Thoracic aorta (tissue), 2 donors: ENCODE measurements at places on chromosomes 1 and 21. TPM values are rescaled to one million over a fixed set of nuclear protein-coding genes. Genes with fewer than 3 reads are reported as not detected.

C1QA gene
- 501 TPM for total RNA-seq

SHISA4 gene
- total RNA-seq, result 38.9 TPM

REN gene
- not detected for total RNA-seq

CD34 gene
- 67.8 TPM for total RNA-seq

OR2M3 gene
- total RNA-seq, result not detected

ABCG1 gene
- total RNA-seq, result 15.6 TPM

ITLN1 gene
- 0.56 TPM for total RNA-seq

C1QTNF12 gene
- total RNA-seq, result 2.9 TPM

CGN gene
- not detected for total RNA-seq

AMIGO1 gene
- total RNA-seq, result 16.0 TPM

- H3K4me1 ChIP-seq, result peaks cover 6% of the 10 kb centered on the region
- no peak overlapping the region for H3K27ac ChIP-seq
- H3K27me3 ChIP-seq, result no peaks in the 10 kb centered on the region
- H3K36me3 ChIP-seq, result no peaks in the 10 kb centered on the region
- H3K4me3 ChIP-seq, result no peak overlapping the region
Observed at GRCh38 chr1:152000964-152001630, 7.4 kb upstream of the S100A10 start.

- H3K27me3 ChIP-seq, result no peaks in the 10 kb centered on the region
- no peak for DNase-seq
- peaks cover 17% of the 10 kb centered on the region for H3K4me1 ChIP-seq
- H3K4me3 ChIP-seq, result no peak overlapping the region
Observed at GRCh38 chr1:3405974-3406867, 48.2 kb upstream of the ARHGEF16 start.

- H3K4me1 ChIP-seq, result no peaks in the 10 kb centered on the region
- no peaks in the 10 kb centered on the region for H3K36me3 ChIP-seq
- H3K27me3 ChIP-seq, result no peaks in the 10 kb centered on the region
- no peak overlapping the region for H3K4me3 ChIP-seq
Observed at GRCh38 chr1:162151900-162152829, 82.7 kb downstream of the NOS1AP start.

DNA sequence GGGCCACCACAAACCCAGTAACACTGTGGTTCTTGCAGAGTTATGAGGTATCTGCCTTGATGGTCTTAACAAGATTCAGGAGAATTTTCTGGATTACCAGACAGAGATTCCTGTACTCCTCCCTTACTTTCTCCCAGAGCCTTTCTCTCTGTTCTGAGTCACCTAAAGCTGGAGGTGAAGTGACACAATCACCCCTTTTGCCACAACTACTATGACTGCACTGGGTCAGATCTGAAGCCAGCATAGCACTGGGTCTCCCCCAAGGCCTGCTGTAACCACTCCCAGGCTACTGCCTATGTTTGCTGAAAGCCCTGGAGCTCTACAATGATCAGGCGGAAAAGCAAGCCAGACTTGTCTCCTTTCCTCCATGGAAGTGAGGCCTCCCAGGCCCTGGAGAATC, 156.7 kb upstream of the NEGR1 start:
- H3K4me1 ChIP-seq, result no peaks in the 10 kb centered on the region
- H3K27me3 ChIP-seq, result no peaks in the 10 kb centered on the region
- no peak overlapping the region for H3K4me3 ChIP-seq
- H3K36me3 ChIP-seq, result no peaks in the 10 kb centered on the region
- H3K27ac ChIP-seq, result no peak overlapping the region

GRCh38 chr1:104991702-104992101, 1242.0 kb downstream of the AMY1C start:
- no peak for DNase-seq
- no peak overlapping the region for H3K4me3 ChIP-seq
- H3K36me3 ChIP-seq, result no peaks in the 10 kb centered on the region

GRCh38 chr1:95176861-95177260, 57.1 kb upstream of the RWDD3 start:
- H3K27ac ChIP-seq, result no peak overlapping the region
- no peak for DNase-seq
- H3K4me1 ChIP-seq, result peaks cover 19% of the 10 kb centered on the region
- H3K36me3 ChIP-seq, result no peaks in the 10 kb centered on the region
- H3K4me3 ChIP-seq, result no peak overlapping the region

DNA sequence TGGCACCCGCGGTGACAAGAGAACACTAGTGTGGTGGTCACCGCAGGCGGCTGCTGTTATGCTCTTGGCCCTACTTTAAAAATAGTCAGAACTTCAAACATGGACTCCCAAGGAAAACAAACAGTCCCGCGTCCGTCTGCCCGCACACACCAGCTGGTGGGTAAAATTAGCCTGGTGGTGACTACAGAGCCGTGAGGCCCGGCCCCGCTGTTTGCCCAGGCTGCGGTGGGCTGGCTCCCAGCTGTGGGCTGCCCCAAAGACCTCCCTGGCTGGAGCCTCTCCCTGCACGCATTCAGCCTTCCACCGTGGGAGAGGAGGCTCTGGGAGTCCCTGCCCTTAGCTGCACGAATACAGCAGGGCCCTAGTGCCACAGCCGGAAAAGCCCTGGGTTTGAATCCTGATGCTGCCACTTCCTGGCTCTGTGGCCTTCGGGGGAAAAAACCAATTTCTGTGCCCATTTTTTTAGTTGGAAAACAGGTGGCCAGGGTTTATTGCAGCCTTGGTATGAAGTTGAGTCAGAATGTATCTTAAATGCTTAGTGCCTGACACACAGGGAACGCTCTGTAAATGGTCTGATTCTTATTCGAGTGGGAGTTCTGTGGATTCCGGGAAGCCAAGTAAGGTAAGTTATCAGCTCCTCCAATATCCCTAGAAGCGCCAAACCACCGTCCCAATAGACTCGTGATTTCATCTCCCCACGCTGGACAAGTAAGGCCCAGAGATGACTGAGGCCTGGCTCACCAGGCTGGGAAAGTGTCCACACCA, 58.2 kb downstream of the ALPL start:
- H3K27me3 ChIP-seq, result no peaks in the 10 kb centered on the region
- no peak overlapping the region for H3K27ac ChIP-seq
- H3K4me1 ChIP-seq, result no peaks in the 10 kb centered on the region
- no peak overlapping the region for H3K4me3 ChIP-seq

- no peaks in the 10 kb centered on the region for H3K36me3 ChIP-seq
- no peak overlapping the region for H3K4me3 ChIP-seq
- H3K27me3 ChIP-seq, result no peaks in the 10 kb centered on the region
- DNase-seq, result no peak
- H3K4me1 ChIP-seq, result no peaks in the 10 kb centered on the region
Observed at GRCh38 chr1:168529518-168529917, 14.3 kb downstream of the XCL2 start.

- H3K4me1 ChIP-seq, result peaks cover 16% of the 10 kb centered on the region
- no peak for DNase-seq
- H3K27me3 ChIP-seq, result no peaks in the 10 kb centered on the region
- H3K27ac ChIP-seq, result no peak overlapping the region
Observed at GRCh38 chr1:202645097-202645476, 65.2 kb downstream of the SYT2 start.

GRCh38 chr1:48581270-48581669, 109.3 kb upstream of the SPATA6 start:
- no peaks in the 10 kb centered on the region for H3K27me3 ChIP-seq
- no peaks in the 10 kb centered on the region for H3K36me3 ChIP-seq
- no peak overlapping the region for H3K4me3 ChIP-seq
- DNase-seq, result no peak
- H3K4me1 ChIP-seq, result no peaks in the 10 kb centered on the region

DNA sequence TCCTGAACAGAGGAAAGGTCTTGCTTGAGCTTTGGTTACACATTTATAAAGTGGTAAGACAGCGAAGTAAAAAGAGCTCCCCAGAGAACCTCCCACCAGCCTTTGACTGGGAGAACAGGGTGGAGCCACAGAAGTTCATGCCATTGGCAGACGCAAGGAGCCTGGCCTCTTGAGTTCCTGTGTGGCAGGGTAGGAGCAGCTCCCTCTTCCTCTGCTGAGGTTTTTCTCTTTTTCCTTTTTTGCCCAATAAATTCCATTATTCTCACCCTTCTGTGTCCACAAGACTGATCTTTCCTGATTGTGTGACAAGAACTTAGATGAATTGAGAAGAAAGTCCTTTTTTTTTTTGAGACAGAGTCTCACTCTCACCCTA, 4.3 kb downstream of the THEM4 start:
- no peak overlapping the region for H3K4me3 ChIP-seq
- H3K27ac ChIP-seq, result no peak overlapping the region
- no peaks in the 10 kb centered on the region for H3K27me3 ChIP-seq
- DNase-seq, result no peak

- H3K27me3 ChIP-seq, result no peaks in the 10 kb centered on the region
- H3K36me3 ChIP-seq, result no peaks in the 10 kb centered on the region
- peaks cover 5% of the 10 kb centered on the region for H3K4me1 ChIP-seq
- no peak overlapping the region for H3K4me3 ChIP-seq
Observed at GRCh38 chr1:202105571-202106339, 17.0 kb upstream of the GPR37L1 start.

DNA sequence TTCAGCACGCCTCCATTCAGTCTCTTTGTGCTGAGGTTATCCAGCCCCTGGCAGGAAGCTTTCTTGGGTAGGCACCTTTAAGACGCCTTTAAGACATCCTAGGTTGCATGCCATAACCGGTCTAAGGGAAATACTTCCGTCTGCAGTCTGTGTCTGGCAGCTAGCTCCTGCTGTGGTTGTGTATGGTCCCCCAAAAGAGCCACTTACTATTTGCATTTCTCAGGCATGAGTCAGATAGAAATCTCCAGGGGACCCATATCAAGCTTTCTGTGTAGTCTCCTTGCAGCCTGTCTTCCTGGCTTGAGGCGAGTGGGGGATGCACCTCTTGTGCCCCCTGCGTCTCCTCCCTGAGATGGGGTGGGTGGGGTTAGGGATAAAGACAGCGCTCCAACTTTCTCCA, 10.0 kb upstream of the RYR2 start:
- peak overlapping the region; percentile 61 for H3K4me3 ChIP-seq
- no peak for DNase-seq
- no peaks in the 10 kb centered on the region for H3K27me3 ChIP-seq
- no peaks in the 10 kb centered on the region for H3K36me3 ChIP-seq

DNA sequence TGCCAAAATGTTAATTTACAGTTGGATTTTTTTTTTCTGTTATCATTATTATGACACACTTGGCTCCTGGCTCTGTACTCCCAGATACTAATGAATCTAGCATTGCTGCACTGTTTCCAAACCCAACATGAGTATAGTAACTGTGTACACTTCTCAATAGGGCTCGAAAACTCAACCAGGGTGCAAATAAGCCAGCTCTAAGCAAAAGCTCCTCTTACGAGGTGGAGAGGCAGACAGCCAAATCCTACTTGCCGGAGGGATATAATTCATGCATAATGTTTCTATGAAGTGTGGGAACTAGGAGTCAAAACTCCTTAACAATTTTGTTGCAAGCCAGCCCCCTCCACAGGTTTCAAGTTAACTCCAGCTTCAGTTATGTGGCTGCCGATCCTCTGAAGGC, 510.4 kb upstream of the ZP4 start:
- DNase-seq, result no peak
- no peaks in the 10 kb centered on the region for H3K27me3 ChIP-seq
- no peaks in the 10 kb centered on the region for H3K36me3 ChIP-seq
- H3K4me1 ChIP-seq, result no peaks in the 10 kb centered on the region
- H3K27ac ChIP-seq, result no peak overlapping the region

GRCh38 chr1:169692756-169693460, 18.5 kb downstream of the SELL start:
- no peak overlapping the region for H3K4me3 ChIP-seq
- H3K4me1 ChIP-seq, result peaks cover 3% of the 10 kb centered on the region
- no peaks in the 10 kb centered on the region for H3K27me3 ChIP-seq
- H3K27ac ChIP-seq, result no peak overlapping the region

DNA sequence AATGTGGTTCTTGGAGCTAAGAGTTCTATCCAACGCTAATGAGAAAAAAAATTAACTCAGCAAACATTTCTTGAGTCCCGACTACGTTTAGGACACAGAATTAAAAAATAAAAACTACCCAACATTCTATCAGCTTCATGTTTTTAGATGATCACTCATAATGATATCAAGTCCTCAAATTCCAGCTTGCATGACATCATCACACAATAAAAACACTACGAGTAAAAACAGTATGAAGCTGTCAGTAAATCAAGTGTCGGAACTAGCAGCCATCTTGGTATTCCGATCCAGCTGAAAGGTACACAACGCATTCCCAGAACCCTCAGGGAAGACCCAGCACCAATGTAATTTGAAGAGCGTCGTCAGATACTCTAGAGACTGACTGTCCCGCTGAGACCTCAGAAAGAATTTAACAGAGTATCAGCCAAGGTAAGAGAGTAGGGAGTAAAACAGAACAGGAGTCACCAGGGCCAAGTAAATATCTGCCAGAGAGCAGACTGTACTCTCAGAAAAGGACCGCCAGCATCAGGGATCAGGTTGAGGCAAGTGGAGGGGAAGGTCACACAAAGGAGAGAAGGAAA, 57.0 kb downstream of the NRIP1 start:
- H3K4me3 ChIP-seq, result no peak overlapping the region
- DNase-seq, result no peak
- H3K27me3 ChIP-seq, result no peaks in the 10 kb centered on the region
- peaks cover 10% of the 10 kb centered on the region for H3K4me1 ChIP-seq

DNA sequence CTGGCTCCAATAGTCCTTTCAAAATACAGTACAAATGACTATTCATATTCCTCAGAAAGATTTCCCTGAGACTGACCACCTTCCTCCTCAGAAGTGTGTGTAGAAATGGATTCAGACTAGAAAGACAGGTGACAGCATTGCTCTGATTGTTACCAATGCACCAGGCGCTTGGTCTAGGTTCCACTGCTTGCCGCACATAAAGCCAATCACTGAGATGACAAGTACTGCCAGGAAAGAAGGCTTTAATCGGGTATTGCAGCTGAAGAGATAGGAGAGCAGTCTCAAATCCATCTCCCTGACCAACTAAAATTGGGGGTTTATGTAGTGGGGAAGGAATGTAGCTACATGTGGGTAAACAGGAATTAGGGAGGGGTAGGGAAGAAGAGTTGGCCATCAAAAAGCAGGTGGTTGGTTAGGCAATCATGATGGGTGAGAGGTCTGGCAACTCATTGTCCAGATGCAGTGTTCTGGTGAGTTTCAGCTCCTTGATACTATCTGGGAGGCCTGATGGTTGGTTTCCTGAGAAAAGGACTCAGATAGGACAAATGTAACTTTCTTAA, 98.0 kb downstream of the KCNH1 start:
- no peaks in the 10 kb centered on the region for H3K36me3 ChIP-seq
- H3K27ac ChIP-seq, result no peak overlapping the region
- no peak overlapping the region for H3K4me3 ChIP-seq
- no peaks in the 10 kb centered on the region for H3K27me3 ChIP-seq
- DNase-seq, result no peak
